ENCODE measurements at places on chromosomes 2 and 18. TPM values are rescaled to one million over a fixed set of nuclear protein-coding genes. Genes with fewer than 3 reads are reported as not detected.
A peak's percentile ranks its signal among the peaks of the same experiment; 100 is the strongest.

GRCh38 chr2:99675130-99675661 is 185.4 kb upstream of the REV1 start:
- DNase-seq = no peak

DNA sequence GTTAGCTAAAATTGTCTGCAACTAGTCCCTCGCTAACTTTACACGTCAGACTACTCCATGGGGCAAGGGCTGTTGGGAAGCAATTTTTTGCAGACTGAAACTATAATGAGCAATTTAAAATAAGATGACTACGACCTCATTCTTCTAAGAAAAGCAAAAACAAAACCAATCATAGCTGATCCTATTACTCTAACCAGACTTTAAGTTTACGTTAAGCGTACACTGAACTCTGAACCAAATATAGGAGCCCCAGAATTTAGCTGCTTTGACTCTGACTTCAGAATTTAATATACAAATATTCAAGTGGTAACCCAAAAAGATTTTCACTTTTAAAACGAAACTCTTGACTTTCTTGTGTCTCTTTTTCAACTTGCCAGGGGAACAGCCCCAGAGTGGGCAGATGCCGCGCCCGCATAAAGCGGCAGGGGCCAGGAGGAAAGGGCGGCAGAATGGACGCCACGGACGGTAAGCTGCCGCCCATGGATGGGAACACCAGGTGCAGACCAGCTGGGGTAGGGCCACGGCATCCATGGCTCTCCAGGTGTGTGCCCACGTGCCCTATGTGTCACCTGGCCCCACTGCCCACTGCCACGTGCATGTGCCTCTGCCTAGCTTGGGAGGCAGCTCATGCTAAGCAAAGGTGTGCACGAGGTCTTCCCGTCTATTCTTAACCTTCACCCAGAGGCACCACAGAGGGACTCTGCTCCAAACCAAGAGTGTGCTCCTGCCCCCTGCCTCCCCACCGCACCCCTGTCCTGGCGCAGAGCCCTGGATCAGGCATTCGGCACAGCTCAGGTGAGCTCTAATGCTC is 217.6 kb downstream of the HDAC4 start:
- DNase-seq = no peak

DNA sequence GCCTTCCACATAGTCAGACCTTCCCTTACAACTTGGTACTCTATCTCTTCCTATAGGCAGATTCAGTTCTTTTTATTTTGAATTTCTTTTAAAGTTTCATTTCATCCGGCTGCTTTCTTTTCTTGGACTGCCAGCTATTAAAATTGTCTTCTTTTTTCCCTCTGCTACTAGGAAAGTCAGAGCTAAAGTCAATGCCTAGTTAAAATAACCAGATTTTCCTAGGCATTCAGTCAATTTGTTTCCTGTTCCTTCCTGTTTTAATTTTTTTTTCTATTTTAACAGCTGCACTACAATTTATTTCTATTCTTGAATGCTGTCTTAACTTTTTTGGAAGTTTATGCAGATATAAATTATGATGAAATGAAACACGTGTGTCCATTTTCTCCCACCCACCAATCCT is 84.8 kb downstream of the EVA1A start:
- DNase-seq = no peak

GRCh38 chr2:83661711-83662110 is 797.4 kb downstream of the SUCLG1 start:
- DNase-seq = no peak

DNA sequence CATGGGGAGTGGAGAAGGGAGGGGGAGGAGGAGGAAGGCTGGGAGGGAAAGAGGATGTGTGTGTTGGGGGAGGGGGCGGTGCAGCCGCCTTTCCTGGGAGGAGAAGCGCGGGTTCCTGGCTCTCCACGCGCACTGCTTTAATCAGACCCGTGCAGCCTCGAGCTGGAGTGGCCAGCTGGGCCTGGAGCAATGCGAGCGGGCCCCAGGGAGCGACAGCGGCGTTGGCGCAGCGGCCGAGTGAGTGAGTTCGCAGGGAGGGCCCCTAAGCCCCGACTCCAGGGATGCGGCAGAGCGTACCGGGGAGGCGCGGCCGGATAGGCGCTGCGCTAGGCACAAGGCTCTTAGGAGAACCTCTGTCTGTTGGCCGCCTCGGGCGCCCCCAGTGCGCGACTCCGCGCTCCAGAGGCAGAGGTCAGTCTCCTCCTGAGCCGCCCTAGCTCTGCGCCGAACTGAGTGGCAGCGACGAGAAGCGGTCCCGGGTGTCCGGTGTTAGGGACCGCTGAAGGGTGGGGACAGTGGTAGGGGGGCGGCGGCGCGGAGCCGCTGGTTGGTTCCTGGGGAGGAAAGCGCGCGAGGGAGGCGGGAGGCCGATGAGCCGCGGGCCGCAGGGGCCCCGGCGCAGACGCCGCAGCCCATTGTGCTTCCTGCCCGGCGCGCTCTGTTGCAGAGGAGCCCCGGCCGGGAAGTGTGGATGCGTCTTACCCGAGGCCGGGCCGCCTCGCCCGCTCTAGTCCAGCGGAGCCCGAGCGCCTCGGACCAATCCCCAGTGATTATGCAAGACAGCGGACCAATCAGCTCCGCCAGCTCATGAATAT is 455 bp upstream of the DLX1 start:
- DNase-seq = peak; percentile 84

Gene RAB27B
- 0.91 TPM for total RNA-seq

Gene AKAIN1
- not detected for total RNA-seq

Gene RALBP1
- total RNA-seq = 57.5 TPM

Gene FN1
- 17,010 TPM for total RNA-seq

Gene POTEE
- total RNA-seq = 0.79 TPM

All from astrocyte (in vitro differentiated cells and primary cell).